ENCODE measurements at places on chromosomes 6 and 20. TPM values are rescaled to one million over a fixed set of nuclear protein-coding genes. Genes with fewer than 3 reads are reported as not detected.

- no peak for DNase-seq
These were observed 7.3 kb upstream of the SIRPG start for GRCh38 chr20:1664911-1665310.

DNA sequence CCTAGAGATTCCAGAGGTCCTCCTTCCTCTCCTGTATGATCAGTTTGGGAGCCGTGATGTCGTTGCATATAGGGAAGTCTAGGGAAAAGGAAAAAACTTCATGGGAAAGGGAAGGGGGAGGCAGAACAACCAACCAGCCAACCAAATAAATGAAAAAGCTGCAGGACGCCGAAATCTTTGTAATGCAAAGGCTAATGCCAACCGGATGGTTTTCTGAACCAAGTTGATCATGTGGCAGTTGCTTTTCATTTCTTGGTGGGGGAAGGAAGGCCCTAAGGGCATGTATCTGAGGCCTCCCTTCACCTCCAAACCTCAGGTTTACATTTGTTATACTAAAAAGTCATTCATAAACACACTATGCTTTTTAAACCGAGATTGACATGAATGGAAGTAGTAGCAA is 167.2 kb downstream of the ARID1B start:
- DNase-seq, result no peak

DNA sequence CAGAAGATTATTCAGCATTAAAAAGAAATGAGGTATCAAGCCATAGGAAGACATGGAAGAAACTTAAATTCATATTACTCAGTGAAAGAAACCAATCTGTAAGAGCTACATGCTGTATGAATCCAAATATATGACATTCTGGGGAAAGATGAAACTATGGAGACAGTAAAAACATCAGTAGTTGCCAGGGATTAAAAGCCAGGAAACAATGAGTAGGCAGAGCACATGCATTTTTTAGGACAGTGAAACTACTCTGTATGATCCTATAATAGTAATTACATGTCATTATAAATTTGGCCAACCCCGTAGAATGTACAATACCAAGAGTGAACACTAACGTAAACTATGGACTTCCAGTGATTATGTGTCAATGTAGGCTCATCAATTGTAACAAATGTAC is 92.8 kb upstream of the RNF217 start:
- DNase-seq, result peak; percentile 21

- peak; percentile 41 for DNase-seq
These were observed 1.3 kb downstream of the EPPIN start for GRCh38 chr20:45545754-45546453.

DNA sequence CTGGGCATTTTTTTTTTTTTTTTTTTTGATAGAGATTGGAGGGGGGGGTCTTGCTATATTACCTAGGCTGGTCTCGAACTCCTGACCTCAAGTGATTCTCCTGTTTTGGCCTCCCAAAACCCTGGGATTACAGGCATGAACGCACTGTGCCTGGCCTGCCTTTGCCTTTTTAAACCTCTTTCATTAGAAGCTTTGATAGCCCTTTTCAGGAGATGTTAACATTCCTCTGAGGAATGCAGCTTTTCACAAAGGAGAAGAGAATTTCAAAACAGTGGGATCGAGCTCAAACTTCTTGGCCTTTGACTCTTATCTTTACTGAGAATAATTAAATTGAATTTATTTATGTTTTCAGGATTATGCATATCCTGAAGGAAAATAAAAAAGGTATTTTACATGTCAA is 31.3 kb downstream of the SLC26A8 start:
- DNase-seq, result no peak

DNA sequence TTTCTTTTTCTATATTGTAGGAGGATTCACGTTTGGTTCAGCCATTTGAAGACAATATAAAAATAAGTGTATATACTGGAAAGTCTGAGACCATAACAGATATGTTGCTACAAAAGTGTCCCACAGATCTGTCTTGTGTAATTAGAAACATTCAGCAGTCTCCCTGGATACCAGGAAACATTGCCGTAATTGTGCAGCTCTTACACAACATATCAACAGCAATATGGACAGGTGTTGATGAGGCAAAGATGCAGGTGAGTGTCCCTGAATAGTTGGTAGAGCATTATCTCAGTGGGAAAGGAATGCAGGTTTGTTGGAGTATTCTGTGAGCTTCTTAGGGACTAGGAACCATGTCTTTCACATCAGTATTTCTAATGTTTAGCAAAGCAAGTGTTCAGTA is 18.3 kb upstream of the ADGRF4 start:
- no peak for DNase-seq

DNA sequence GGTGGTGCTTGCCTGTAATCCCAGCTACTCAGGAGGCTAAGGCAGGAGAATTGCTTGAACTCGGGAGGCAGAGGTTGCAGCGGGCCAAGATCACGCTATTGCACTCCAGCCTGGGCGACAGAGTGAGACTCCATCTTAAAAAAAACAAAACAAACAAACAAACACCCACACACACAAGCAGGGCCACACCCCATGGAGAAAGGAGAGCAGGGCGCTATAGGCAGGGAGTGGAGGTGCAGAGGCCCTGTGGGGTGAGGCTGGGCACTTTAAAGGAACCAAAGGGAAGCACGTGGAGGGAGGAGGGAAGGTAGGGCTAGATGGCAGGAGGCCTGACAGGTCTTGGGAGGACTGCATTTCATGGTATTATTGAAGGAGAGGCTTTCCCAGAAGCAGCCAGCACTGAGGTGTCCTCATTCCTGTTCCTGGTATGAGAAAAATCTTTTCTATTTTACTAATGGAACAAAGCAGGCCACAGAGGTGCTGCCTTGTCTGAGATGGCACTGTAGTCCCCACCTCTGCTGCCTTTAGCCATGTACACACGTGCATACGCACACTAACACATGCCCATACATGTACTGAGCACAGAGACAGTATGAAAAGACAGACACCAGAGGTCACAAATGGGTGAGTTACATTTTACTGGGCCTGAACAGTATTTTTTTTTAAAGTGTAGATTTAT is 44.0 kb downstream of the BCAS4 start:
- DNase-seq, result no peak

DNA sequence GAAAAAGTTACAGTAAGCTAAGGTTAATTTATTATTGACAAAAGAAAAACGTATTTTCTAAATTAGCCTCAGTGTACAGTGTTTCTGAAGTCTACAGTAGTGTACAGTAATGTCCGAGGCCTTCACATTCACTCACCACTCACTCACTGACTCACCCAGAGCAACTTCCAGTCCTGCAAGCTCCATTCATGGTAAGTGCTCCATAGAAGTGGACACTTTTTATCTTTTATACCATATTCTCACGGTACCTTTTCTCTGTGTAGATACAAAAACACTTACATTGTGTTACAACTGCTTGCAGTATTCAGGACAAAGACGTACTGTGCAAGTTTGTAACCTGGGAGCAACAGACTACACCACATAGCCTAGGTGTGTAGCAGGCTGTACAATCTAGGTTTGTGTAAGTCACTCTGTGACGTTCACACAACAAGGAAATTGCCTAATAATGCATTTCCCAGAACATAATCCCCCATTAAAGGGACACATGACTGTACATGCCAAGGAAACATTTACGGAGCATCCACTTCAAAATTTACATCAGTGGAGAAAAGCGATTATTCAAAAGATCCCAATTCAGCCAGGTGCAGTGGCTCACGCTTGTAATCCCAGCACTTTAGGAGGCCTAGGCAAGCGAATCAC is 133.4 kb downstream of the BANF2 start:
- DNase-seq, result peak; percentile 62

DNA sequence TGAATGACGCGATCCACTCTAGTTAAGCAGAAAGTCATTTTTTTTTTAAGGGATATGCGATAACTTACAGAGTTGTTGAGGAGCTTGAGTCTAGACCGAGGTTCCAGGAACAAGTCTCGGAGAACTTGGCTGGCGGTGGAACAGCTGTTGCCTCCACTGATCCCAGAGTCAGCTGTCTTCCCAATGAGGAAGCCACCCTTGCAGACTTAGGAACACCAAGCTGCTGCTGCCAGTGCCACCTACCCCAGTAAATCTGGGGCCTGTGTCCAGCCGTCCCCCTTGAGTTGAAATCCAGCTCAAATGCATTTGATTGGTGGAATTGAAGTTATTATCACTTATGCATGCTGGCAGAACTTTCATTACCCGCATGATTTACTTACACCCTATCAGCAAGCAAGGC is 6.7 kb downstream of the PFDN4 start:
- DNase-seq, result no peak

DNA sequence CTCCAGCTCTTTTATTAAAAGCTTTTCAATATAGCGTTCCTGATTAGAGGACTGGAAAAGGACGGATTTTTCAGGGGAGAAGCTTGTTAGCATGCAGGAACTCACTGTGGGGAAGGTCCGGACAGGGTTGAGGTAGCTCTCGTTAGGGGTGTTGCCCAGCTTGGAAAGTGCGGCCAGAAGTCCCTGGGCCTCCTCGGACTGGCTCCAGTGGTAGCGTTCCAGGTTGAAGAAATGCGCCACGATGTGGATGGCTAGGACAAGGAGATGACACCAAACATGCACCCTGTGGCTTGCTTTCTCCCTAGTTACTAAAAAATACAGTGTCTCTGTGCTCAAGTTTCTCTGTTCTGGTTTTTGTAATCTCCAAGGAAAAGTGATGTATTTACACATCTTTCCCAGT is 12.5 kb downstream of the NOX3 start:
- DNase-seq, result no peak

GRCh38 chr6:129882510-129883023 is 21.5 kb upstream of the TMEM244 start:
- DNase-seq, result no peak

DNA sequence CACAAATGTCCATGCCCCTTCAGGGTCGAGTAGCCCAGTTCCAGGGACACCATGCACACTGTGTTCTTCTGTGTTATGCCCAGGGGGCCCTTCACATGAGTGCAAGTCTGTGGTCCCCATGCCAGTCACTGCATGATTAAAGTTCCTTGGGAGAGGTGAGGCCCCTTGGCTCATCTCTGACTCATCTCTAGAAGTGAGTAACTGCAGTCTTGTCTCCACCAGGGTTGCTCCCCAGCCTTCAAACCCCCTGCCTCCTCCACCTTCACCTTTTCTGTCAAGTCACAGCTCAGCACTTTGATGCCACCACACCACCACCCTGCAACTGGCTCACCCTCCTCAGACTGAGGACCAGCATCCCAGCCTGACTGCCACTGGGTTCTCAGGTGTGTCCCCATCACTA is 161.7 kb downstream of the UNC5CL start:
- no peak for DNase-seq

DNA sequence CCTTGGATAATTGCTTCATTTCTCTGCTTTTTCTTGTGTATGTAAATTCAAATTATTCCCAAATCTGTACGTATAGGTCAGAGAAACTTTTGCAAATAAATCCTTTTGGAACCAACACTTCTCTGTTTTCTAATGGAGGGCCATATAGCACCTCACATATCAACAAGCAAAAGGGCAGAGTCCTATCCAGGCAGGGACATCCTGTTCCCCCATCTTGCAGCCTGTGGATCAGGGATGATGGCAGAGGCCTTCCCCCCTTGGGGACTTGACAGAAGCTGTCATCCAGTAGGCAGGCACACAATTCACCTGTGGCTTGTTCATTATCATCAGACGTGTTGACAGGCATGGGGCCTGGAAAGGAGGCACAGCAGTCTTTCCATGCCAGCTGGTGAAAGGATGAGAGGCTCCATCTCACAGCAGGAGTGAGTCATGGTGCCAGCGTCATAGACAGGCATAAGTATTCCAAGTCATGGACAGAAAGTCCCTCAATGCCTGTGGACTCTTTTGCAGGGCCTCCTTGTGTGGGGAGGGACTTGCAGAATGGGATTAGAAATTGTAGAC is 31.8 kb upstream of the PLEKHG1 start:
- DNase-seq, result peak; percentile 78

TINAG gene
- total RNA-seq, result not detected

RTEL1 gene
- total RNA-seq, result 14.9 TPM

FAM209A gene
- not detected for total RNA-seq

DEFB132 gene
- total RNA-seq, result not detected

STK4 gene
- total RNA-seq, result 16.0 TPM

HLA-DMB gene
- not detected for total RNA-seq

KHDC1L gene
- not detected for total RNA-seq

BTNL2 gene
- total RNA-seq, result not detected

ID4 gene
- 196 TPM for total RNA-seq
